ENCODE measurements at places on chromosomes 7 and 10. TPM values are rescaled to one million over a fixed set of nuclear protein-coding genes. Genes with fewer than 3 reads are reported as not detected.

Gene PCLO
- total RNA-seq: 2.0 TPM

Gene MYO1G
- not detected for total RNA-seq

Gene CCL24
- not detected for total RNA-seq

Gene ODAD2
- 0.30 TPM for total RNA-seq

Gene PLXDC2
- total RNA-seq: 4.7 TPM

Gene CLRN3
- not detected for total RNA-seq

Gene RGR
- not detected for total RNA-seq

Gene GALNT17
- not detected for total RNA-seq

Gene MSMB
- total RNA-seq: not detected

Gene KDM7A
- 0.17 TPM for total RNA-seq

Gene COL17A1
- not detected for total RNA-seq

Gene MYOZ1
- not detected for total RNA-seq

Gene SPDYE2B
- not detected for total RNA-seq

Gene TFPI2
- total RNA-seq: 189 TPM

Gene HTRA1
- 42.1 TPM for total RNA-seq

Gene CTAGE8
- total RNA-seq: 1.3 TPM

Gene INMT
- total RNA-seq: not detected

Gene HIF1AN
- total RNA-seq: 5.9 TPM

Gene HIPK2
- 24.4 TPM for total RNA-seq

Gene FZD1
- total RNA-seq: 5.2 TPM

Gene FAM13C
- total RNA-seq: not detected

Gene FAM221A
- 4.1 TPM for total RNA-seq

Data from Caki2 (cell line).